ENCODE measurements at places on chromosomes 2 and 18.

GRCh38 chr2:55391615-55392242, 27.9 kb downstream of the CCDC88A start:
- DNase-seq = no peak

DNA sequence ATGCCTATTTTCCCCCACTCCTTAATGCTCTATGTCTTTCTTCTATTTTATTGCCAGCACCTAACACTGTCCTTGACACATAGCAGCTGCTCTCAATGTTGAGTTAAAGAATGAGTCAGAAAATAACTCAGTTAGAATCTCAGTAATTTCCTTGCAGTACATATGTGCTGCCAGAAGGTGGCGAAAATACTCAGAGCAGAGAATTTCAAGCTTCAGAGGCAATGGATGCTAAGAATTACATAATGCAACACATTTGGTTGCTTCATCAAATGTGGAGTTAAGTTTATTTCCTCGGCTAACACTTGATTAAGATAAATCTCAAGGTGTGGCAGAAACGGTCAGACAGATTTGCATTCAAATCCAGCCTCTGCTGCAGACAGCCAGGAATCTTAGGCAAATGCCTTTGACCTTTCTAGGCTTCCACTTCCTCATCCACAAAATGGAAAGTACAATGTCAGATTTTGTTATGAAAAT, 105.6 kb downstream of the VSNL1 start:
- DNase-seq = peak; percentile 52

GRCh38 chr18:26809346-26809745, 56.2 kb downstream of the AQP4 start:
- DNase-seq = no peak

DNA sequence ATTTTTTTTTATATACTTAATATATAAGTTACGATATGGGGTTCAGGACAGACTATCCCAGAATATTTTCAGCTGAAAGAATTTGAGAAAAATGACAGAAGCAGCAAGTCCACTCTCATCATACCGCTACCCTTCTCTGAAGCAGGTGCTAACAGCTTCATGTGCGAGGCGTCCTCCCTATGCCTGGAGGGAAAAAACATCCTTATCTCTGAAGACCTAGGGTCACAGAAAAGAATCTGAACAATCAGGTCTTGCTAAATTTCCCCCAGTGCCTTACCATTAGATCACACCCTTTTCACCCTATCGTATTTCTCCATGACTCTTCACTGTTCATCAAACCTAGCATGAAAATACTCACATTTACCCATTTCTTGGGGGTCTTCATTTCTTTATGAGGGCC, 51.9 kb upstream of the CREB1 start:
- no peak for DNase-seq

DNA sequence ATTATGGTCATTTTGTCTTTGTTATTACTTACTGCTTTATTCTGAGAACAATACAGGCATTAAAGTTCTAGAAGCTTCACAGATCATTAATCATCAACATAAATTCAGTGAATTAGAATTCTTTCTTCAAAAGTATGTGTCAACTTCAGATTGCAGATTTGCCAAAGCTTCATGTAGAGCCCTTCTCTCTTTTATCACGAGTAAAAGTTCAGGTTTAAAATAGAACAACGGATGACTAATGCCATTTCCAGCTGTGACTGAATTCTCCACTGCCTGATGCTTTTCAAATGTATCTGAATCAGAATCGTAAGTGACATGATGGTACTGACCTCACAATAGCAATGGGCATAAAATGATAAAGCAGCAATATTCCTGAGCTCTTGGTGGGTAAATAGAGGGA, 116.0 kb downstream of the ABCA12 start:
- no peak for DNase-seq

- DNase-seq = no peak
These were observed 1027.7 kb downstream of the TMEM182 start for GRCh38 chr2:103789381-103790095.

- DNase-seq = no peak
These were observed 200.9 kb downstream of the PIEZO2 start for GRCh38 chr18:10948421-10948820.

GRCh38 chr18:36104749-36105148, 24.4 kb downstream of the SLC39A6 start:
- no peak for DNase-seq

DNA sequence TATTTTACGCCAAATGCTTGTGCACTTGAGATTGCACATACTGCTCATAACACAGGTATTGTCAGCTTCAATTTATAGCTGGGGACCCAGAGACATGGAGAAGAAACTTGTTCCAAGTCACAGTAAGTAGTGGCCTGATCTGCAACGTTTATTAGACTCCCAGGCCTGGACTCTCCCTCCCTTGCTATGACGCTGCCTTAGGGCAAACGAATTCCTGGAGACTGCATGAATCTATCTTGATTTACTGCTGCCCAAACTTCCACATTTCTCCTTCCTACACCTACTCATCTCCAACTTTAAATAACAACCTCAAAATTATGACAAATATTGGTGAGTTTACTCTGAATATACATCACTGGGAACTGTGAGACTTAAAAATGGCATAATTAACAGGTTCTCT, 145.1 kb upstream of the CCDC195 start:
- DNase-seq = no peak

GRCh38 chr2:28659127-28659526, 92.5 kb upstream of the PPP1CB start:
- no peak for DNase-seq
